SK-N-SH treated with all-trans-retinoic acid at 6 μM for 48 hours (cell line): ENCODE measurements at places on chromosomes 13 and 19.

DNA sequence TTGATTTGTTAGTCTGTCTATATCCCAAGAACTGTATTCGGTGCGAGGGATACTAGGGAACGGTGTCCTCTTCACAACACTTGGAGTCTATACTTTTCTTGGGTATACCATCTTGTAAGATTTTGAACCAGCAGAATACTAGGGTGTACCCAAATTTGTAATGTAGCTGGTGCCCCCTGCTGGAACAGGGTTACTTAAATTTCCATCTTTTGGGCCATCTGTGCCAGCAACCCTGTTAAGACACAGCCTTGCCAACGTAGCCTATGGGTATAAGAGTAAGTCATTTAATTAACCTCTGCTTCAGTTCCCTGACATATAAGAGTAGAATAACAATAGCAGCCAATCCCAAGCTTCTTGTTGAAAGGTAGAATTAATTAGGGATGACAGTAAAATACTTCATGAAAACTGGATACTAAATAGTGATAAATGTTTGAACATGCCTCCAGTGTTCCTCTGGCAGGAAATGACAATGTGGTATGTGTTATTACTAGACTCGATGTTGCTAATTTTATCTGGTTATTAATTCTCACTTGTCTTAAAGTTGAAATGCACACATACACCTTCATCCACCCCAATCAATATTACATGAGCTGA is 607.6 kb downstream of the FGF9 start:
- ATAC-seq = no peak

DNA sequence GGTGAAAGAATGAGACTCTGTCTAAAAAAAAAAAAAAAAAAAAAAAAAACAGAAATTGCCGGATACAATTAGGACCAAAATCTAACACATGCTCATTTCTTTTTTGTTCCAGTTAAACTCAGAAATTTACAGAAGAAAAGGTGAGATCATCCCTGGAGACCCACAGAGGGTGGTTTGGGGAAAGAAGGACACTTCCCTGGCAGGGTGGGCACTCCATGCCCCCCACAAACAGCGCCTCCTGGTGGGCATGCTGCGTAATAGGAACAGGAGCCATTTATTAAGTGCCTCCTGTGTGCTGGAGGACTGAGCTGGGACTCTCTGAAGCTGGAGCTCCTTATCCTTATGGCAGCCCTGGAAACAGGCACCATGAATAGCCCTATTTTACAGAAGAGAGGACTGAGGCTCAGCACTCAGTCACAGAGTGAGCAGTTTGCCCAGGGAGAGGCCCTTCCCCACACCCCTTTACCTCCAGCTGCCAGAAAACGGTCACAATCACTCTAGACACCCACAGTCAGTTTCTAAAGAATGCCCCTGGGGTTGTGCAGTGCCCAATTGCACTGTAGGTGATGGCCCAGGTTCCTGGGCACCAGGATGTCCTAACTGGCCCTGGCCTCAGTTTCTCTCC is 10.1 kb downstream of the C19orf38 start:
- peak; percentile 61 for ATAC-seq

DNA sequence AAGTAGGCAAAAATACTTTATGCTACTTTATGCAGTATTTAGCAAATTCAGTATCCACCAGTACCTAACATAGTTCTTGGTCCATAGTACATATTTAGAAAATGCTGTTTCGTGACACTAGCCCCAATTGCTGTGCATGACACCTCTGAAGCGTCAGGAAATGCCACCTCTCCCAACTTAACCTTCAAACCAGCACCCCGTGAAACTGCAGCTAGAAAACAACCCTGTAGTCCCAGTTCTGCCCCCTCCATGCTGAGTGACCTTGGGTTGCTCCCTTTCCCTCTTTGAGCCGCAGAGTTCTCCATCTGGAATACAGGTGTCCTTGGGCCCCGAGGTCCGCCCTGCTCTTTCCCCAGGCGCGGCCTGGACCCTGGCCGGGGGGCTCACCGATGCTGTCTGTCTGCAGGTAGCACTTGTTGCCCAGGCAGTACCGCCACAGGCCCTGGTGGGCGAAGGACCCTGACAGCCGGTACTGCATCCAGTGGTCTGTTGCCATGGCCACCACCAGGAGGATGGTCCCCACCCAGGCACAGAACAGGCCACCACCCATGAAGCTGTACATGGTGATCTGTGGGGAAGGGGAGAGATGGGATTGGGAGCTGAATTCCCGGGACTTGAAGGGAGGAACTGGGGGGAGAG is 773 bp downstream of the LIM2 start:
- ATAC-seq = no peak

DNA sequence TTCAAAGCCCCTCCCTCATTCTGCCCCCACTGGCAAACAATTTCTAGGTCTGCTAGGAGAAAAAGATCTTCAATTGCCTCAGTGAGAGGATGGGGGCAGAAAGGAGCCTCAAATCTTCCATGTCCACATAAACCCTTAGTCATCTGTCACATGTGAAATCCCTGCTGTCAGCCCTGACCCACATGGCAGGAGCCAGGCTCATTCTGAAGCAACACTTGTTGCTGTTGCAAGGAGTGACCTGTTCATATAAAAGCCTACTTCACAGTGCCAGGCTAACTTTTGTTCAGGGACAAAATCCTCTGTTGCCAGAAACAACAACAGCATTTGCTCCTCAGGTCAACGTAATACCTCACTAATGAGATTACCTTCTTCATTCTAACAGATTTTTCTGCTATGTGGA is 70.5 kb downstream of the IRS2 start:
- ATAC-seq = no peak

GRCh38 chr19:4774136-4774535 is 17.4 kb upstream of the FEM1A start:
- no peak for ATAC-seq

DNA sequence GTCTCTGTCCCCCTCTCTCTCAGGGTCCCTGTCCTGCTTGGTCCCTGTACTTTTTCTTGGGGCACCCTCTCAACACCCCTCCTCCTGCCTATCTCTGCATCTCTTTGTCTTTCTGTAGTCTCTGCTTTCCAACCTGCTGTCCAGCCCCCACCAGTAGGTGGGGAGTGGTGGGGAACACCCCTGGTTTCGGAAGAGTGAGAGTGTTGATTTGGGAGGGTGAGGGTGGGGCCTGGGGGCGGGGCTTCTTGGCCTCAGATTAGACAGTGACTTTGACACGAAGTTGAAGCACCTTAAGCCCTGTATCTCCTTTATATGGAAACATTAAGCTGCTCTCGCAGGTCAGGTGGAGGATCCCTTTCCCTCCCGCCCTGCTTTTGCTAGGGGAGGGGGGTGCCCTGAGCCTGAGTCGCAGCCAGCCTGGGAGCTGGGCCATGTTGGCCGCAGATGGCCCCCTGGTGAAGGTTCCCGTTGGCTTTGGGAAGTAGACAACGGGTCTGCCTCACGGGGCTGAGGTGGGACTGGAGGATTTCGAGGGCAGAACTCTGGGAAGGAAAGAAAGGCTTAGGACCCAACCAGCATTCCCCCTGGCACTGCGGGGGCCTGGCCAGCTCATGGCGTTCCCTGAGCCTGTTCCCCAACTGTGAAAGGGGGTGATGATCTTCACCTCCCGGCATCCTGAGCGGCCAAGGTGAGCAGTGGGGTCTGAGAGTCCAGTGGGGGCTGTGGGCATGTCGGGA is at the start of gene KCNJ14:
Gene KCNJ14 (plus strand): TSS at position 404 of the 737 bp plus-strand sequence. CDS start 6,151 bp downstream, outside the sequence.
- ATAC-seq = no peak

DNA sequence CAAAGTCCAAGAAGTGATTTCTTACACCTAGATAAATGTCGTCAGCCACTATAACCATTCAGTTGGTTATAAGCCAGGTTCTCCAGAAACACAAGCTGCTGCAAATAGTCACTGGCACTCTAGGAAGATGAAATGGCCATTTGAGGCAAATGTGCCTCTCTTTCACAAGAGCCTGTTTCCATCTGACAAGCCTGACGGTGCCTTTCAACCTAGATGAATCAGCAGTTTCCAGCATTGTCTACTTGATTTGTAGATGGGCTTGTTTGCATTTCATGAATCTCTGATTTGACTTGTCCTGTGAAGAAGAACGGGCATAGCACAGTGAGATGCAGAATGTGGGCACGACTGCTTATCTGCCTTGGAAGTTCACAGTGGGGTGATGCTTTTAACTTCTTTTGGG is 327.2 kb downstream of the LMO7 start:
- no peak for ATAC-seq

- ATAC-seq = no peak
Observed at GRCh38 chr19:6470173-6470572, 6.1 kb downstream of the CRB3 start.

DNA sequence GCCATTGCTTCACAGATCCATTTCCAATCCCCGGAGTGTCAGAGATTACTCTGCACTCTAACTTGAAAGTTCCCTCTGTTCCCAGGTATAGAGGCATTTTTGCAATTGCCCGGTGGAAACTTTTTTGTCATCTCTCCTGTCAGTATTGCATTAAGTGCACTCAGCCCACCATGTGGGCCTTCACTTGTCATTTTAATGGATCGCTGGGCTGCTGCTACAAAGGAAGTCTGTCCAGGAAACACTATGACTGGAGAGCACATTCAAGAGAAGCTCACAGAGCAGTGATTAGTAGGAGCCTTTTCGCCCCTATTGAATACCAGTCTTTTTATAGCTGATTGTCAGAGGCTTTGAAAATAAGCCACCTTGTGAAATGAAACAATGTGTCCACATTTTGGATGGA is 180.9 kb downstream of the B3GLCT start:
- no peak for ATAC-seq

DNA sequence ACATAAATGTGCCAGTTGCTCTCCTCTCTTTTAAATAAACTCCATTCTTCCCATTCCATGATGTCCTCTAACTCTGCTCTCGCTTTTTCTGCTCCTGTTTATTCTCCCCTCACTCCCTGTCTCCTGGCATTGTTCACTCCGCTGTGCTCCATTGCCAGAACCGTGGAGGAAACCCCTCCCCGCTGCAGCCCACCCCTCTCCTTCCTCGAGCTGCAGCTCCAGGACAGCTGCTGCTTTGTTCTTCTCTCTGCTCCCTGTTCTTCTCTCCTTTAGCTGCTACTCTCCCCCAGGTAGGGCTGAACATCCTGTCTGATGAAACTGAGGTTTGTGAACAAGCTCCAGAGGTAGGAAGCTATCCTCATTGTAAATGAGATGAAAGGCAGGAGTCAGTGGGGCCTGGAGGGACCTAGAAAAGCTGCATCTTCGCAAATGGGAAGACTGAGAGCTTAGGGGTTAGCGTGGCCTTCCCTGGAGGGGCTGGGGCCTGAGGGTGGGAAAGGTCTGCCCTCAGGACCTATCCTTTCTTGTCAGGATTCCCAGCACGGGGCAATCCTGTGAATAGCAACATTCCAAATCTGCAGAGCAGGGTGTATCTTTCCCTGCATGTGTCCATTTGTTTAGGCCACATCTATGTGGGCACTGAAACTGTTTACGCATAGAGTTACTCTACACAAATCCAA is 243.7 kb downstream of the DNAJC15 start:
- no peak for ATAC-seq

DNA sequence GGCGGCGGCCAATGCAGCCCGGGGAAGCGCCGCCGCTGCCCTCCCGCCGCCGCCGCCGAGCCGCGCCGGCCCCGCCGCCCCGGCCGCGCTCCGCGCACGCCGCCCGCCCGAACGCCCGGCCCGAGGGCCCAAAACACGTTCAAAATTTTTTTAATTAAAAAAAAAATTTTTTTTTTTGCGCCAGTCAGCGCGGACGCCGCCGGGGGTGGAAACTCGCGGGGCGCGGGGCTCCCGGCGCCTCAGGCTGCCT is 468 bp downstream of the HMGB1 start:
- no peak for ATAC-seq

- ATAC-seq = peak; percentile 85
Observed at GRCh38 chr19:9819596-9819909, 674 bp upstream of the FBXL12 start.

DNA sequence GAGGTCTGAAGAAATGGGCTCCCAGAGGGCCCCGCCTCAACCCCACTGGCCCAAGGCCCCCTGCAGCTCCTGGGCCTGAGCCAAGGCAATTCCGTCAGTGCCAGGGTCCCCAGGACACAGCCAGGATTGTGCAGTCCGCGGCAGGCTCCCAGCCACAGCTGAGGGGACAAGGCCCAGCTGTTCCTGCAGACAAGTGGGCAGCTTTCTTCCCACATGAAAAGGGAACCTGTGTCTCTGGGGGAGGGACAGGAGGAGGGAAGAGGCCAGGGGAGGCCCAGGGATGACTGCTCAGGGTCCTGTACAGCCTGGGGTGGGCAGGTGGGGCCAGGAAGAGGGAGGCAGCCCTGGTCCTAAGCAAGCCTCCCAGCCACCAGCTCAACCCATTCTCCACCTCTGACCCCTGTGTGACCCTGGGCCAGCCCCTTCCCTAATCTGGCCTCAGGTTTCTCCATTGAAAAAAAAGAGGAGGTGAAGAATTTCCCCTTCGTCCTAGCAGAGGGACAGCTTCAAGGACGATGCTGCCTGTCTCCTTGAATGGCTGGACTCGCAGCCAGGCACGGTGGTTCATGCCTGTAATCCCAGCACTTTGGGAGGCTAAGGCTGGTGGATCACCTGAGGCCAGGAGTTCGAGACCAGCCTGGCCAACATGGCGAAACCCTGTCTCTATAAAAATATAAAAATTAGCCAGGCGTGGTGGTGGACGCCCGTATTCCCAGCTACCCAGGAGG is 20.5 kb upstream of the VSTM2B start:
- no peak for ATAC-seq

DNA sequence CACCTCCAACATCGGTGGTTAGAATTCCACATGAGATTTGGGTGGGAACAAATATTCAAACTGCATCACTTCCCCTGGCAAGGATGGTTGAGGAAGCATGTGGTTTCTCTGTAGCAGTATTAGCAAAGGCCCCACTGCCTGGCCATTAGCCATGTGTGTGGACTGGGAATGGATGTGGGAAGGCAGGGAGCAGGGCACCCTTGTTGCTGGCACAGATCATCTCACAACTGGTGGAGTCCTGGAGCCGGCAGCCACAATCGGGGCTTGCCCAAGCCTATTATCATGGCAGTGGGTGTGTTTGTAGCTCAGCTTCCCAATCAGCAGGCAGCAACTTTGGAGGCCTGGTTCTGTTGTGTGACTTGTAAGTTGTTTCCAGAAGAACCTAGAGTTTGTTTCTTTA is 391.9 kb downstream of the DLEU7 start:
- no peak for ATAC-seq

GRCh38 chr19:29381353-29382203 is 144.2 kb upstream of the VSTM2B start:
- ATAC-seq = no peak

DNA sequence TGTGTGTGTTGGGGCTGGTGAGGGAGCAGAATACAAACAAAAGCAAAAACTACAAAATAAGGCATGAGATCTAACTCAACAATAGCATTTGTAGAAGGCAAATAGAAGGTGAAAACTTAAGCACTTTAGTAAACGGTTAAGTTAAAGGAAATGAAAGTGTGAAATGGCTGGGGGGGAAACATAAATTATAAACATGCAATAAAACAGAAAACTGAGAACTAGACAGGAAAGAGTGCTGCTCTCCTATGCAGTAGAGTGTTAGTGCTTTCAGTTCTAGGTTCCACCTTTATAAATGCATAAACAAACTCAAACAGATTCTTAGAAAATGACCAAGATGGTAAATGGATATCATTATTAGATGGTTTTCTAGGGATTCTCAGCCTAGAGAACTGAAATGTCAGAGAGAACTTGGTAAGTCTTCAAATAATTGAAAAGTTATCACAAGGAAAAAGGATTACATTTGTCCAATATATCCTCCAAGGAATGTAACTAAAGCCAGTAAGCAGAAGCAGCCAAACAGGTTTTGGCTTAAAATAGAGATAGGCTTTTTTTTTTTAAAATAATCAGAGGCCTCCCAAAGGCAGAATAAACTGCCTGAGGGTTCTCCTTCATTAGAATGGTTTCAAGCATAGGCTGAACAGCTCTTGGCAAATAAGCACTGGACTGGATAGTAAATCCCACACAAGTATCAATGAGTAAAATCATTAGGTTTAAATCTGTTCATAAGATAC is 23.3 kb downstream of the RBM26 start:
- ATAC-seq = no peak

GRCh38 chr13:32407854-32408253 is 20.1 kb downstream of the N4BP2L1 start:
- ATAC-seq = no peak
